ENCODE measurements at places on chromosomes 3 and 15.

DNA sequence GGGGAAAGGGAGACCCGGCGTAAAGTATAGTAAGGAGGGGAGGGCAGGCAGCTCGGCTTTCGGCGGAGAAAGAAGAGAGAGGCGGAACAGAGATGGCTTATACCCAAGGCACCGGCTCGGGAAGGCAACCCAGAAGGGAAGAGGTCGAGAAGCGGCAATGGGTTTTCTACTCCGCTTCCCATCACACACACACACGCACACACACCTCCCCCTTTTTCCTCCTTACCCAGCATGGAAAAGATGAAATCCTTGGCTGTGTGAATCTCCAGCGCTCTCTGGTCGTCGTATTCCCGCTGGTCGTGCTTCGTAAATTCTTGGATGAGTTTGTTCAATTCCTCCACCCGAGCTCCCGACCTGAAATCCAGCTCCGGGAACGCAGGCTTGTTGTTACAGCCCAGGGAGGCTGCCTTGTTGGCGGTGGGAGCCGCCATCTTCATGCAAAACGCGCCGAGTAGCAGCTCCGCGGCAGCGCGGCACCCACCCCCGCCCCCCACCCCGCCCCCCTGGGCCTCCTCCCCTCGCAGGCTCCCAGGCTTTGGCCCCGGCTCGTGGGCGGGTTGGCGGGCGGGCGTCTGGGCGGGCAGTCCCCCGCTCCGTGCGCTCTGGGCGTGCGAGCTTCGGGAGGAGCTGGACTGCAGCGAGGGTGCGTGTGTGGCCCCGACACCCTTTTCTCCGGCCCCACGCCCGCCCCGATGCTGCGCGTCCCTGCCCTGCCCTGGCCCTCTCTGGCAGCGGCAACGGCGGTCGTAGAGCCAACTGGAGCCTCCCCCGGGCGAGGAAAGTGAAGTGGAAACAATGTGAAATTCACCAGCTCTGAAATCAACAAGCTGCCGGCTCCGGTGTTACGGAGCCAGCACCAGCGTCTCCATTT lies at the start of gene MB21D2:
Gene MB21D2, minus strand, starts transcription at position 453 of the 871 bp plus-strand sequence. Its CDS starts 16 bp downstream, at position 437.
- no peak for DNase-seq

DNA sequence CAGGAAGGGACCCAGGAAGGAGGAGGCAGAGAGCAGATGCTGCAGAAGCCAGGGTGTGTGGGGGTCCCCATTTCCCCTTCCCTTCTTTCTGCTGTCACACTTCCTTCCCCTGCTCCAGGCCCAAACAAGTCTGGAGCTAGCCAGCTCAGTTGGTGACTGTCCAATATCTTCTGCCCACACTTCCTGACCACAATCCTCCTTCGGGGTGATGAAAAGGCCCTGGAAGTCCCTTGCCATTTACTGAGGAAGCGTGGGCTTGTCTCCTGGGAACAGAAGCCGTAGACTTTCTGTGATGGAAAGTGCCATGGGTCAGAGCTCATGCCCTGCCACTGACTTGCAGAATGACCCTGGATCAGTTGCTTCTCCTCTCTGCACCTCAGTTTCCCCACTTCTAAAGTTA lies 39.0 kb downstream of the ANAPC13 start:
- no peak for DNase-seq

- DNase-seq = no peak
Measured at GRCh38 chr3:4584456-4585249, 91.5 kb downstream of the ITPR1 start.

DNA sequence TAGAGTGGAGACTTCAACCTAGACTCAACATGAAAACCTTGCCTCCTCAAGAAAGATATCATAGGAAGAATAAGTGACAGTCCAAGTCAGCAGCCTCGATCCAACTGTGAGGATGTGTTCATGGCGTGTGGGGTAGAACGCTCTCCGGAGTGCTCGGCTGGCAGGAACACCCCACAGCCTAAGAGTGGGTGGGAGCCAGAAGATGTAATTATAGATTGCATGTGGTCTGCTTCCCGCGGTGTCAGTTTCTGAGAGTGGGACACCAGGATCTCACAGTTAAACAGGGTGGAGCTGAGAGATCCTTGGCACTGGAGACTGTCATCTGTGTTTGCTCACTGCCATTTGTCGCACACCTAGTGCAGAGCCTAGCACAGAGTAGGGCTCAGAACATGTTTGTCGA lies 158.0 kb downstream of the CTNNB1 start:
- no peak for DNase-seq

- no peak for DNase-seq
Measured at GRCh38 chr3:73559749-73560148, 65.0 kb downstream of the PDZRN3 start.

- no peak for DNase-seq
Measured at GRCh38 chr3:15634671-15635070, 33.1 kb downstream of the BTD start.

- no peak for DNase-seq
Measured at GRCh38 chr3:55305696-55306485, 181.2 kb downstream of the WNT5A start.

- DNase-seq = peak; percentile 74
Measured at GRCh38 chr15:74307827-74308811, 59.3 kb downstream of the CYP11A1 start.

DNA sequence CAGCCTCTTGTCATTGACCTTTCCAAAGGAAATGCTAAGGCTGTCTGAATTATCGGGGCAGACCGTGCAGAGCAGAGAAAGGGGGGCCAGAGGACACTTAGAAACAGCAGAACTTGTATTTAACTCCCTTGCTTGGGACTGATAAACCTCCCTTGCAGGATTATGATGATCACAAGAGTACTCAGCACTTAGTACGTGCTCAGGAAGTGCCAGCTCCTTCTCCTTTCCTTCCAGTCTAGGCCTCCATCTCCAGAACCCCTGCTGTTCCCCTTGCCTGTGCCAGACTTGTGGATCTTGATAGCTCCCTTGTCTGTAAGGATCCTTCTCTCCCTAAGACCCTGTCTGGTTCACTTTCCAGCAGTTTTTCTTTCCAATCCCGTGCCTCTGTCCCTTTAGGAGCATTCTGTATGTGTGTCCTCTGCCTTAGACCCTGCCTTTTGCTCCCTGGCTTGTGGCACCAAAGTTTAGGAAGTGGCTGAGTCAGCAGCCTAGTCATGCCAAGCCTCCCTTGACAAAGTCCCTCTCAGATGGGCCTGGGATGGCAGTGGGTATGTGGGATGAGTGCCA lies 747 bp downstream of the SORD start:
- DNase-seq = no peak

DNA sequence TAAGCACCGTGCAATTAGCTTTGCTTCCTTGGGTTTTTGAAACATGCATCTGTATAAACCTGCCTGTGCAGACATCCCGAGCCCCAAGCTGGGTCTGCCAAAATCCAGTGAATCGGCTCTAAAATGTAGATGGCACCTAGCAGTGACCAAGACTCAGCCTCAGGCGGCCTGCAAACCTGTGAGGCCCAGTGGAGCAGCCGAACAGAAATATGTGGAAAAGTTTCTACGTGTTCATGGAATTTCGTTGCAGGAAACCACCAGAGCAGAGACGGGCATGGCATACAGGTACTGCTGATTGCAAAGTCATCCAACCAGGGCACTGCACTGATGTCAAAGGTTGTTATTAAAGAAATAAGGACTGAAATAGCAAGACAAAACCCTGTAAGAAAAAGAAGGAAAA lies 22.8 kb downstream of the KCNAB1 start:
- no peak for DNase-seq

GRCh38 chr3:187662848-187663409 lies 7.3 kb downstream of the SST start:
- DNase-seq = no peak

GRCh38 chr3:94961423-94962100 lies 898.7 kb downstream of the NSUN3 start:
- no peak for DNase-seq

DNA sequence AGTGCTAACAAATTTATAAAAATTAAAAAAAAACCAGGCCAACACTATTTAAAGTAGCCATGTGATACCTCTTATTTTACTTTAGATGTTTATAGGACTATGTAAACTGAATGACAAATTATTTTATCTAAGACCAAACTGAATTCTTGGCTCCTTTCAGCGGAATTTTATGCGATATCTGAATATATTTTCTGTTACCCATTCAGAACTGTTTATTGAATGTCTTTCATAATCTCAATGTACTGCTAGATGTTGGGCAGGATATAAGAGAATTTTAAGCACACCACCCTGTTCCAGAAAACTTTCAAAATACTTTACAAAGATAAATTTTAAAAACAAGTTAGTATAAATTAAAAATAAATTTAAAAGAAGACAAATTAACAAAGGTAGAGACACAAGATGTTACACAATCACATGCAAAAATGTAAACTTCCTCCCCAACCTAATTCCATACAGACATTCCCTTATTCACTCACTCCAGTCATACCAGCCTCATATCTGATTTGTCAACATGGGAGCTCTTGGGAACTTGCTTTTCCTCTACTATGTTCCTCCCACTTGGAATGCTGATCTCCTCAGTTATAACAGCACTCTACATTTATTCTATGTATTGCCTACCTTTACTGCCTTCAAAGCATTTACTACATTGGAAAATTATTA lies 154.6 kb upstream of the MBNL1 start:
- no peak for DNase-seq

GRCh38 chr15:87614704-87615103 lies 641.8 kb downstream of the NTRK3 start:
- no peak for DNase-seq

DNA sequence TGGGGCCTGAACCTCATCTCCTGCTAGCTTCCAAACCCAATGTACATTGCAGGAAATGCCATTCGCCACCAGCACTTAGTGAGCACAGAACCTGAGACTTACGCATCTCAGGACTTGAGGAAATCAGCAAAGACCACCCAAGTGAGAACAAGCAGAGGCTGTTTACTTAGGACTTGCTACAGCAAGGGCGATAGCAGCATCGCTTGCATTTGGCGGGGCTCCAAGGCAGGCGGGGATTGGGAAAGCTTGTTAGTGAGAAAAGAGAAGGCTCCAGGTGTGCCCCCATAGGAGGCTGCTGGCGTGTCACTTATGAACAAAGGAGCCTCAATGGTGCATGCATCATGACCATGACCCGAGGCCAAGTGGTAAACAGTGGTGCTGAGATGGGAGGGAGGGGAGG lies 19.7 kb downstream of the SLC6A20 start:
- DNase-seq = peak; percentile 33

- DNase-seq = no peak
Measured at GRCh38 chr3:112770032-112770626, 76.5 kb downstream of the CD200R1L start.

- DNase-seq = no peak
Measured at GRCh38 chr15:36769098-36769497, 189.7 kb downstream of the CDIN1 start.

GRCh38 chr3:88985491-88985890 lies 121.9 kb upstream of the EPHA3 start:
- DNase-seq = no peak

DNA sequence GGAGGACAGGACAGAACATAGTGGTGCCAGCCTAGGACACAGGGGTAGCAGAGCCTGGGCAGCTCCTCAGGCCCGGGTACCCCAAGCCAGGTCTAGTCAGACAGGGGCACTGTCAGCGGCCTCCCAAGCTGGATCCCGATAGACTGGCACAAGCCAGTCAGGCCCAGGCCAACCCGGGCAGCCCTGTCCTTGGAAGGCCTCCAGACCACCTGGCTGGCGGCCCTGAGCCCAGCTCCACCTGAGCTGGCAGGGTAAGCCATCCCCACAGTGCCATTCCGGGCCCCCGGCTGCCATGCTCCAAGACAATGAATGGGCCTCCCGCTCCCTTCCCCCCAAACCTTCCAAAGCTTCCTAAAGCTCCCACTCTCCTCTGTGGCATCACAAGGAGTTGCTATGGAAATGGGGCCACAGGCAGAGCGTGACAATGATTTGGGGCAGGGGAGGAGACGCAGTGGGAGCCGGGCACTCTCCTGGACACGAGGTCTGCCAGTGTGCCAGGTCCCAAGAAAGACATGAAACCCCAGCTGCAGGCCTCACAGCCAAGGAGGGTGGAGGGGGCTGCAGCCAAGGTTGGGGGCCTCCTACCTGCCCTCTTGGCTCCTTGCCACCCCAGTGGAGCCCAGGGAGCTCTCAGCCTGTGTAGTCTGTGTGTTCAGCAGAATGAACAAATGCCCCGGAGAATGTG lies 165.6 kb upstream of the LINGO1 start:
- DNase-seq = no peak

- no peak for DNase-seq
Measured at GRCh38 chr3:112633757-112634156, 7.2 kb downstream of the CCDC80 start.

GRCh38 chr15:58556028-58556361 lies 124.2 kb downstream of the LIPC start:
- DNase-seq = no peak

DNA sequence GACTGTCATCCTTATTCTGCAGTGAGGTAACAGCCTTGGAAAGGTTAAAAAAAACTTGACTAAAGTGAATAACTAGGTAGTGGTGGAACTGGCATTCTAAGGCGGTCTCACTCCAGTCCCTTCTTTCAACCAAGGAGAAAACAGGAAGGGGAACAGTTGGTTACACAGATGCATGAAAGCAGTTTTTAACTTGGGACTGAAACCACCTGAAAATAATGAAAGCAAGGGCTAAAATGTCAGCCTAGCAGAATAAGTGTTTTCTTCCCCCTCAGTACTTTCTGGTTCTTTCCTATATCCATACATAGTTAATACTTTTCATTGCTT lies 748 bp upstream of the AVEN start:
- DNase-seq = no peak

- DNase-seq = no peak
Measured at GRCh38 chr15:85274315-85275050, 105.9 kb upstream of the AKAP13 start.

- no peak for DNase-seq
Measured at GRCh38 chr3:55721716-55722484, 234.8 kb upstream of the WNT5A start.

DNA sequence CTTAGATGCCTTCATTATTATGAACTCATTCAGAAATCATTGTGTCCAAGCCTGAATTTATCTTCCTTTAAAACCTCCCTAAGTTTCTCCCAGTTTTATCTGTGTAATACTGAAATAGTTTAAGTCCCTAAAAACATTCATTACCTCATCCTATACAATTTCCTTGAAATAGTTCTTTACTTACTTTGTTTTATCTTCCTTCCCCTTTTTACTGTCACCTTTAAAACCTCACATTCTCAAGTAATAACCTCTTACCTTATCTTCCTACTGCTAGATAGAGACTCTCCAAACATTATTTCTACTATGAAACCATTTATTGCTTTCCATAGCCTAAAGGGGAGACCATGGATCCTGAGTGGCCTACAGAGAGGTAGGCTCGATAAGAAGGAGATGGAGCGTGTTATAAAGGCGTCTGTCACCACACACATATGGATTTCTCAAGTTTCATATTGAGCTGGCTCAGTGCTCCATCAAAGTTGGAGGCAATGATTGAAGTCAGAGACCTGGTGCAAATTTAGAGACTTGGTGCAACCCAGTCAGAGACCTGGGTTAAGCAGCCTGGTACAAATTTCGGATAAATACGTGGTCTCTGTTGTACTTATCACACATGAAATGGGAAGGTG lies 140.4 kb downstream of the NFKBIZ start:
- DNase-seq = no peak

GRCh38 chr3:186669378-186670084 lies 3.7 kb downstream of the HRG start:
- no peak for DNase-seq

- no peak for DNase-seq
Measured at GRCh38 chr3:115401851-115402501, 221.3 kb upstream of the GAP43 start.

- DNase-seq = no peak
Measured at GRCh38 chr3:183837390-183837789, 12.0 kb upstream of the MAP6D1 start.

GRCh38 chr3:54659347-54659746 lies 268.5 kb downstream of the LRTM1 start:
- DNase-seq = no peak

- no peak for DNase-seq
Measured at GRCh38 chr15:73907035-73907408, 19.2 kb upstream of the LOXL1 start.

All from ascending aorta (tissue), 2 donors.